Stimulated activated CD4-positive, alpha-beta T cell treated with anti-CD3 and anti-CD28 coated beads, Interleukin-12 subunit alpha, Interleukin-12 subunit beta, amount 100 ng/mL, for 4 hours (primary cell): ENCODE measurements at places on chromosomes 2 and 18.

DNA sequence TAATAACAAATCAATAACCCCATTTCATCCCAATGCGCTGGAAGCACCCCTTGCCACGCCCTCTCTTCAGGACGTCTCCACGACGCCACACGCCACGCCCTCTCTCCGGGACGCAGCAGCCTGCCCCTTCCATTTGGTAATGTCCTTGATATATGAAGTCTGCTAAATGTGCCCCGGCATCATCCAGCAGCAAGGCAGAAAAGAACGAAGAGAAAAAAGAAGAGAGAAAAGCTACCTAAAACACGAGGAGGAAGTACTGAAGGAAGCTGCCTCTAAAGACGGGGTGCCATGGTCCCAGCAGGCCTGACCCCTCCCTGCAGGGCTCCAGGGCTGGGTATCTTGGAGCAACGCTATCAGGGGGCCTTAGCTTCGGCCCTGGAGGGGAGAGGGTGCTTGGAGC, 41.8 kb downstream of the CNGA3 start:
- no peak for DNase-seq

- no peak for DNase-seq
Observed at GRCh38 chr2:26904839-26905238, 56.9 kb downstream of the DPYSL5 start.

DNA sequence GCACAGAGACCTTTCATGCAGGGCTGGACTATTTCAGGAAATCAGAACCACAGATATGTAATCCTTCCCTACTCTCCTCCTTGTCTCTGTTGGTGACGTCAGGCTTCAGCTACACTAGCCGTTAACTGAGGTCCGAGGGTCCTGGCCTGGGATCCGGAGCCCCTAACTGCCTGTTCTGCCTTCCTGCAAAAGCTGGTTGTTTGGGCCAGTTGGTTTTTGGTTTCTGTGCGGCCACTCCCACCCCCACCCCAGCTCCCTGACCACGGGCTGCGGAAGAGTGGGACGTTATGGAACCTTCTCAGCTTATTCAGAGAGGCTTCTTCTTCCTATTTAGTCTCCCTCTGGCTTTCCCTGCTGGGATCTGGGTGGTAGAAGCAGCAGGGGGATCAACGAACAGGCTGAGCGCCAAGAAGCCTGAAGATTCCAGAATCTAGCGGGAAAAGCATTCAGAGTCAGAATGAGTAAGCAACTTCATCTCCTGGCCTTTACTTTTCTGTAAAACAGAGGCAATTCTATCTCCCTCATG, 49.3 kb upstream of the ROCK2 start:
- no peak for DNase-seq

DNA sequence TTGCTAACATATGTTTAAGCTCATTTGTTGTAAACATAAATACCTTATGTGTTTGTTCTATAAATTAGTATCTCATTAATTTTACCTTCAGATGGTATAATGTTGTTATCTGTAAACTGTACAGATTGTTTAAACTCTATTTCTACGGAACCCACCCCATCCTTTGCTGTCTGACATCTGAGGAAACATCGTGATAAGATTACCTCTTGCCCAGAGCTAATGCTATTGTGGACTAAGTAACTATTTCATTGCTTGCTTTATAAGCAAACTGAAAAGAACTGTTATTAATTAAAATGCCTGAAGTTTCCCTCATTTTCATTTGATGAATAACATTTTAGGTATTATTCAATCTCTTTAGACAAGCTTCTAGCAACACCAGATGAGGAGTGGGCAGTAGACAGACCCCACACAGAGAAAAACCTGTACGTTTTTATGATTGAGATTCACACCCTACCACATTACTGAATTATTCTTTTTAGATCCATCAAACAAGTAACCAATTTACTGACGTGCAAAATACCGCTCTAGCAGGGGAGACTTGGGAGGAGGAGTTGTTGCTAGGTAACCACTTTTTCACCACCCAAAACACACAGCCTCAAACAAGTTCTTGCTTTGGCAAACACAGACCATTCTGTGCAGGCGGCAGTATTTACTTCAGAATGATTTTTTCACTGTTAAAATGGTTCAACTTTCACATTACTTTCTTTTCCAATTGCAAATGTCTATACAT, 1.9 kb upstream of the SYT4 start:
- DNase-seq = no peak

GRCh38 chr2:9178904-9179571, 27.6 kb upstream of the ASAP2 start:
- no peak for DNase-seq

DNA sequence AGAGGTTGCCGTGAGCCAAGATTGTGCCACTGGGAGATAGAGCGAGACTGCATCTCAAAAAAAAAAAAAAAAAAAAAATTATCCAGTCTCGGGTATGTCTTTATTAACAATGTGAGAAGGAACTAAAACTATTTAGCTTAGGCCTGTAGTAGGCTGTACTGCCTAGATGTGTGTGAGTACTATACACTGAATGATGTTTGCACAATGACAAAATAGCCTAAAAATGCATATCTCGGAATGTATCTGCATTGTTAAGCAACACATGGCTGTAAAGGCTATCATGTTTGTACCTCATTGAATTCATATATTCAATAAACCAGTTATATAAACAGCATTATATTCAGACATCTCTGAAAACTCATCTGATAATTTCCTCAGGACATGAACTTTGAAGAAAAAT, 191.2 kb upstream of the SESTD1 start:
- no peak for DNase-seq

DNA sequence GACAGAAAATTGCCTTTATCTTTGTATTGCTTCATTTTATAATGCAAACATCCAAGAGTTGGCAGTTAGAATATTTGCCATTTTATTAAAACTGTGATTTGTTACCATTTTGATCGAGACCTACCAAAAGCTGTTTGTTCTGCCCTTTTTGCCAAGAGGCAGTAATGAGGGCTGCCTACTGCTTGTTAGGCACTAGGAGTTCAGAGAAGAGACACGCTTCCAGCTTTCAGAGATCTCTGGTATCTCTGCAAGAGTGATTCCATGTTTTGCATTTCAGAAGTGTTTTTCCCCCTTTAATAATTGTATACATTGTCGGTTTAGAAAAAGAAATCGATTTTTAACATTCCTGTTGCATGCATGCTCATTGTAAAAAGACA, 628 bp downstream of the MRPL30 start:
- no peak for DNase-seq

DNA sequence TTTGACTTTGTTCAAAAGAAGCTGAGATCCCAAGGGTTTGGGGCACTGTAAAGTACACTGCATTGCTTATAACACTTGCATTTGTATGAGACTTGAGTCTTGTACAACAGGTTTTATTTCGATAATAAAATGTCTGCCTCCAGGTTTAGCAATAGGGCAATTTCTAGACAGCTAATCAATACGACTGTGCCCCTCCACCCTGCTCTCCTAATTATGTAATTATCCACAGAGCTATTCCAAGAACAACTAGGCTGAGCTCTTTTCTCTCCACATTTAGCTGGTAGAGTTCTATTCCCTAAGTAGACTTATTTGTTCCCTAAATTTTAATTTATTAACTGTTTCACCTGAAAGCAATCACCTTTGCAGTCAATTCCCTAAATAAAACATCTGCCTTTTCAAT, 52.9 kb upstream of the LINC00305 start:
- DNase-seq = no peak

- no peak for DNase-seq
Observed at GRCh38 chr2:133768256-133768655, 200.0 kb upstream of the NCKAP5 start.

DNA sequence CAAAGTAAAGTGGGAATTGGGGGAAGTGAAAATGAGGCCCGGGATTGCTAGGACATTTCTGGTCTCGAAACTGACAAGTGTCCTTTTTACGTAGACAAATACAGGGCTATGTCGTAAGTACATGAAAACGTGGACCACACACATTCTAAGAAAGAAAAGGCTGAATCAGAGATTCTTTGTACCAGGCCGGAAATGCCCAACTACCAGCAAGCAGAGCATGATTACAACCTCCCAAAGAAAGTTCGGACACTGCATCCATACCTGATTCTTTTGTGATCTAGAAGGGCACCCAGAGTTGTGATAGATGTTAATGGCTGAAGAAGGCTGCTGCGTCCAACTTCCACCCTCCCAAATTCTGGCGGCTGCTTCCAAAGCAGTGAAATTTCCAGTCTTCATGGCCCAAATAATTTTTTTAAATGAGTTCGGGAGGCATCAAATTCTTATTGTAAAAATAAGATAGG, 1.7 kb downstream of the RBMS1 start:
- DNase-seq = no peak

DNA sequence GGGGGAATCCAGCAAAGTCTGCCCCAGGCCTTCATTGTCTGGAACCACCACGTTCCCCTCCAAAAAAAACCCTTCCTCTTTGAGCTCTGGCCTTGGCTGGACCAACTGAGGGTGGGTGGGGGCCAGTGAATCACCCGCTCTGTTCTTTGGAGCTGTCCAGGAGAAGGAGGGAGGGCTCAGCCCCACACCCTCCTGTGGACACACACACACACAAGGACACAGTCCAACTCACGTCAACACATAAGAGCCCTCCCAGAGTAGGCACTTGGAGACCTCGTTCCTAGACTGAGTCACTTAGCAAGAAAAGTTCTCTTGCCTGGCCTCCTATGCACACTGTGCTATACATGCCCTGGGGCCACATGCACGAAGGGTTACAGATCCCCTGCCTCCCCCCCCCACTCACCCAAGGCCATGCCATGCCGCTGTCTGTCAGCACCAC, 1.2 kb upstream of the TNS1 start:
- DNase-seq = no peak

- DNase-seq = no peak
Observed at GRCh38 chr18:45412577-45412976, 202.7 kb upstream of the SLC14A2 start.

DNA sequence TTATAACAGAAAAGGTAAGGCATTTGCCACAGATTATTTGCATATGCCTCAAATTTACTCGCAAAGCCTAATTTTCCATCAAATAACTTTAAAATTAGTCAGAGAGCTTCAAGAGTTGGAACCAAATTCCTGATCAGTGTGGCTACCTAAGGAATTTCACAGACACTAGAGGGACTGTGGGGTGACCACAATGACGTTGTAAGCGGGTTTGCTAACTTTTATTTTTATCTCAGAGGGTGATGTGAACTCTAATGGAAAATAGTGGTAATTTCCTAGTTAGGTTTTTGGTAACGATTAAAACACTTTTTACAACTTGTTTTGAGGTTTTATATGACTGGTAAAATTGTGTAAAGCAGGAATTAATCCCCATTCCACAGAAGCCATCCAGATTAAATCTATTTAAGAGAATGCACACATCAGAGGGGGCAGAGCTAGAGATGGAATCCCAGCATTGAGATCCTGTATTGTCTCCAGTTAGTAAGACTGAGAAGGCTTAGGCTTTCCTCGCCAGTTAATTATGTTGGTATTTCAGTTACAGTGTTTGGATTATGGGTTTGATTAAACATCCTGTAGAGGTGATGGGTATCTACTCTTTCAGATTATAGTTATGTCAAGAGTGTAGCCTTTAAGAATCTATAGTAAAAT, 129.0 kb downstream of the GPD2 start:
- no peak for DNase-seq

GRCh38 chr2:117755768-117756167, 58.7 kb upstream of the DDX18 start:
- no peak for DNase-seq

GRCh38 chr2:85655961-85656417, 12.0 kb downstream of the SFTPB start:
- no peak for DNase-seq

DNA sequence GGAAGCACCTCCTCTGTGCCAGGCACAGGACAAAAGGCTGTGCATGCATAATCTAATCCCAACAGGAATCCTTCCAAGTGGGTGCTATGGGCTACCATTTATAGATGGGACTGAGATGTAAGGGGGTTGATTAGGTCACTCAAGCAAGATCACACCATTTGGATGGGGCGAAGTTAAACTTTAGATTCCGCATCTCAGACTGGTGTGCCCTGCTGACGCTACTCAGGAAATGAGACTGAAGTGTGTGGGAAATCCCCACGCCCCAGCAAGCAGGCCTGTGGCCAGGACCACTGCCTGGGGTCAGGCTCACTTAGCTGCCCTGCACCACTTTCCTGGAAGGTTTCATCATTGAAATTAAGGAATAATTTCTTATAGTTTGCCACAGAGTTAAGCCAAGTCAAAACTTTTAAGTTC, 70.5 kb upstream of the PPP1CB start:
- DNase-seq = peak; percentile 50

GRCh38 chr2:146388757-146389156, 1456.1 kb upstream of the ACVR2A start:
- no peak for DNase-seq

- no peak for DNase-seq
Observed at GRCh38 chr2:161358838-161359237, 50.6 kb downstream of the PSMD14 start.

- no peak for DNase-seq
Observed at GRCh38 chr2:33426666-33427231, 49.7 kb upstream of the RASGRP3 start.

- DNase-seq = no peak
Observed at GRCh38 chr2:68565273-68565672, 78.1 kb upstream of the PROKR1 start.

- no peak for DNase-seq
Observed at GRCh38 chr2:45390441-45390840, 220.6 kb downstream of the SRBD1 start.

GRCh38 chr2:192437653-192438052, 242.9 kb upstream of the TMEFF2 start:
- no peak for DNase-seq

DNA sequence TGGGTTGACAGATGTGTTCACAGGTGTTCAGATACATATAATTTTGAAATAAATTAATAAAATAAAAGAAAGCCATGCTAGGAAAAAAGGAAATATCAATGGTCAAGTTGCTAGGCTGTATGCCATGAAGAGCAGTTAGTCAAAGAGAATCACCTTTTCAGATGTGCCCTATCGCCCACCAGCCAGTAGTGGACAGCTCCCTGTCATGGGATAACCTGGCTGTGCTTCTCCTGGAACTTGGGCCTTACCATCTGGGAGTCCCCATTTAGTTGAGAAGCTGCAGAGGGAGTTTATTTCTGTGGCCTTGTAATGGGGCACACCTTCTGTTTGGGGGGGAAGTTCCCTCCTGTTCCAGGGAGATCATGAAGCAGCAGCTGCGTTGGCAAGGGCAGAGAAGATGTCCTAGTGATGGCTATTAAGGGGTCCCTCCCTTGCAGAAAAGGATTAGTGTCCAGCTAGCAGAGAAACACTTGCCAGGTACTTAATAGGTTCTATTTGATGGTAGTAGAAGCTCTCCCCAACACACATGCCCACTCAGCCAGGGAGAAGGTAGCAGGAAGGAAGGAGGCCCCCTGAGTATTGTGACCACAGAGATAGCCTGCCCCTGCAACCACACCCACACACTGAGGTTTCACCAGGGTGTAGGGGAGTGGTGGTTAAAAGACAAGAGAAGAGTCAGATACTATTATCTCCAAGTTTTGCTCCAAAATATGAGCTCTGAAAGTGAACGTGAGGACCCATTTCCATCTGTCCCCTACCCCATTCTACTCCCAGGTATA, 117.7 kb downstream of the B3GNT2 start:
- no peak for DNase-seq

DNA sequence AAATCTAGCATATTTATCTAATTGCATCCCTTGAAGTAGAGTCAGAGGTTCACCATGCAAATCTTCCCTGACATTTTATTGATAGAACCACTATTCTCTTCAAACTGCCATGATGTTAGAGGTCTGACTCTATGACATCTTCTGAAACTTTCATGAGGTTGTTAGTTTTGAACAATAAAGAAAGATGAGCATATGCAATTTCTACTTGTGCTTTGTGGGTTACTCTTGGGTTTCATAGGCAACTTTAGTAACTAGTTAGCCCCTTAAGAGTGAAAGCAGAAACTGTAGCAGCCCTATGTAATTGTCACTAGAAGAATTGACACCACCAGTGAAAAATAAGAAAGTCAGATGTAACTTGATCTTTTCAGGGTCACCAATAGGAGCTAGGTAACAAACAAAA, 53.1 kb upstream of the ZEB2 start:
- no peak for DNase-seq
